ENCODE measurements at places on chromosomes 3 and 15.

DNA sequence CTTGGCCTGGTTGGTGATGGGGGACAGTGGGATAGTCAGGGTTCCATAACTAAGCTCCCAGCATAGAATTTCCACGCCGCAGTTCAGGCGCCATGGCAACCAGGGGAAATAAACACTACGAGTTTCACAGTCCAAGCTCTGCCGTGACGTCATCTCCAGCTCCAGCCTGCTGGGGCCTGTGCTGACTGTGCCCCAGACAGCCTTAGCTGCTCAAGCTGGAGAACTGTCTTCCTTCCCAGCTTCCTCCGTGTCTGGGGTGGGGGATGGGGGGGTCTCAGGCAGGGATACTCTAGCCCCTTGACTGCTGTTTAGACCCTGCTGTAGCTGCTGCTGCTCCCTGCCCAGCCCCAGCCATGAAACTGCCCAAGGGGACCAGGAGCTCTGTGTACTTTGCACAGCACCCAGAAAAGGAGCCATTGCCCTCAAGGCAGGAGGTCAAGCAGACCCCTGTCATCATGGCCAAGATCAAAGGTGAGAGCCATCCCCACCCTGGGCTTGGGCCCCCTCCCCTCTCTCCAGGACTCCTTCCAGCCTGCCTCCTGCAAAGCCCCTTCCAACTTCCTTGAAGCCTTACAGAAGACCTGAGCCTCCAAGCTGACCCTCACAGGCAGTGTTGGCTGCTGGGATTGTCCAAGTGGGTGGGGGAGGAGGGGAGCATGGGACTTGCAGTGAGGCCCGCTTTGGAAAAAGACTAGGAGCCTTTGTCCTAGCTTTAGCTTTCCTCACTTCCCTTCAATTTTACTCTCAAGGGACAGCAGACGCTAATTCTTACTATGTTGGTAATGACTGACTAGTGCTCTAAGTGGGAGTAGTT is 11.4 kb upstream of the CSPG4 start:
- ATAC-seq, result peak; percentile 81

- ATAC-seq, result peak; percentile 3
Measured at GRCh38 chr15:74889390-74889882, 406 bp upstream of the MPI start.

GRCh38 chr3:17125738-17126442 is 241.1 kb downstream of the PLCL2 start:
- no peak for ATAC-seq

DNA sequence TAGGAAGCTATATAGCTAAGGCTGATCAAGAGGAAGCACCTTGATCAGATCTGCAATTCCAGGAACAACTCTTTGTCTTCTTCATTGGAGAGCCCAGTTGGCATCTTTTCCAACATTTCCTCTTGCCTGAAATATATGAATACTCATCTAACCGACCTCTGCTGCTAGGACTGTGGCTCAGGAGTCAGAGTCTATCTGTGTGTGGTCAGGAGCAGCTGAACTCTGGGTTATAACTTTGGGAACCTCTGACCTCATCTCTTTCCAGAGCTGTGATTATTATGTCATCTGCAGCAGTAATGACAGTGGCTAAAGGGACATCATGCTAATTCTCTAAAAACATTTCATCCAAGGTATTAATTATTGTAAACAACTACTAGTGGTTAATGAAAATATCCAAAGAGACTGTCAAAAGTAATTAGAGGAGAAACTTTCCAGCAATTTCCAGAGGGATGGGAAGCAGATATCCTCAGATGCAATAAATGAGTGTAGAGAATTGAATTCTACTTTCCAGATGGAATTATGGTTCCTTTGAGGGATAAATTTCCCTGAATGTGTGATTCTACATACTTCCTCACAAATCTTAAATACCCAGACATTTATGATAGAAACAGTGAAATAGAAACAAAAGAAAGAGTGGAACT is 11.5 kb upstream of the SPINK8 start:
- ATAC-seq, result no peak

- no peak for ATAC-seq
Measured at GRCh38 chr15:75811626-75812025, 31.6 kb upstream of the UBE2Q2 start.

DNA sequence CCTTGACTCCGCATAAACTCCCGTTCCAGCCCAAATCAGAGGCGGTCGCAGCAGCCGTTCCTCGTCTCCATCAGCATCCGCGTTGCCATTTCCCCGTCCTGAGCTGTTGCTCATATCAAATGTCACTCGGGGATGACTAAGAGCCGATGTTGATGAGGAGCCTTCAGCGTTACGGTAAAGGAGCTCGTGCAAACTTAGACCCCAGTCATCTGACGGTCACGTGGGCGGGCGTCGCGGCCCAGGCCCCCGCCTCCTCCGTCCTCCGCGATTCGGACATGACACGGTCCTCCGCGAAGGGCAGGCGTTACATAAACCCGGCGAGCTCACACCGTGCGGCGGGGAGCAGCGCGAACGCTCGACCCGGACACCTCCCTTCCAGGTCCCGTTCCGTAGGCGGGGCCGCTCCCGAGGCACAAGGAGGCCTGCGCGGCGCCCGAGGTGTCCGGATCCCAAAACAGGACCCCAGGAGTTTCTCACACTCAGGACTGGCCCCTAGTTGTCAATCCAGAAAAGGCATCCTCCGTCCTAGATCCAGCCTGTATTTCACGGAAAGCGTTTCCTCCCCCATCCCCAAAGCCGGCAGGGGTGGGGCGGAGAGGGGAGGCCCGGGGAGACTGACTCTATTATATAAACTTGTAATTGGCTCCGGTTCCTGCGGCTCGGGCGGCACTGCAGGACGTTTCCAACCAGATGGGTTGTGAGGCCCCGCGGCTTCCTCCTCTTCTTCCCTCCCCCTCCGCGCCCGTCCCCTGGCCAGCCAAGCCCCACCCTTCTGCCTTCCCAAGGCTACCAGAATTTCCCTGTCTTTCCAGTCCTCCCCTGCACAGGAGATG is 100.0 kb upstream of the IGF1R start:
- ATAC-seq, result peak; percentile 76

GRCh38 chr15:101277943-101278564 is 769 bp upstream of the SELENOS start:
- no peak for ATAC-seq

- ATAC-seq, result no peak
Measured at GRCh38 chr3:37229740-37230139, 55.4 kb upstream of the LRRFIP2 start.

DNA sequence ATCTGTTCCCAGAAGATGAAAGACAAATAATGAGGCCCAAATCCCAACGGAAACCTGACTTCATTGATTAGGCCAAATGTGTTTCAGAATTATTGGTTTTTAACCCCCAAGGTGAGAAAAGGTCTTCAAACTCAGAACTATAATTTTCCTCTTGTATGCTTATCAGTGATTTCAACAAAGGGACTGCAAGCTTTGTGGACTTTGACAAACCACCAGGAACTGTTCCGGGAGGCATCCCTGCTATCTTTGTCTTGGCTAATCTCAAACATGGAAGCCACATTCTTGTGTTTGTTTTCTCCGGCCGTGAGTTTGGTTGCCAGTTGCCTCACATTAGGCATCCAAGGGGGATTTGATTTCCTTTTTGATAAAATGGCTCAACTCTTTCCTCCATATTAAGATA is 19.5 kb downstream of the ARHGEF3 start:
- no peak for ATAC-seq

DNA sequence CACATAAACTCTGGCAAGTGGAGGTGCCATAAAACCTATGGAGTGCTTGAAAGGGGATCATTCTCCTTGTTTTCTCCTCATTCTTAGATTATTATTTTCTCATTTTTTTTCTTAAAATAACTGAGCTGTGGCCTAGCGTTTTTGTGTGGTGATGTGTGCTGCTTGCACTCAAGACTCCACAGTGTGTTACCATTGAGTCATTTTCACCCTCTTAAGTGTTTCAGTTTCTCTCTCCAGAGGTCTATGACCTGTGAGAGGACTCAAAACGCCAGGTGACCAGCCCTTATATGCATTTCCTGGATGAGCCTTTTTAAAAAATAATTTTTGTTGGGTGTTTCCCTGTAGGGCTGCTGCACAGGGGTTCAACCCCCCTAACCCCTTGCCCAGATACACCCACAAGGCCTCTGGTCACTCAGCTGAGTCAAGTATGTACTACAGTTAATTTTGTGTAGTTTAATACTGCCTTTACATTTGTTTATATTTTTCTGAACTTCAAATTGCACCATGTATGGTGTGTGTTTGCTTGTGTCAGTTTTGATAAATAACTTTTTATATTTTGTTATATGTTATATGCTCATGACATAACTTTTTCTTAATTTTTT is 15.4 kb upstream of the BTLA start:
- no peak for ATAC-seq

GRCh38 chr3:60979461-60980341 is 271.6 kb downstream of the FHIT start:
- ATAC-seq, result no peak

DNA sequence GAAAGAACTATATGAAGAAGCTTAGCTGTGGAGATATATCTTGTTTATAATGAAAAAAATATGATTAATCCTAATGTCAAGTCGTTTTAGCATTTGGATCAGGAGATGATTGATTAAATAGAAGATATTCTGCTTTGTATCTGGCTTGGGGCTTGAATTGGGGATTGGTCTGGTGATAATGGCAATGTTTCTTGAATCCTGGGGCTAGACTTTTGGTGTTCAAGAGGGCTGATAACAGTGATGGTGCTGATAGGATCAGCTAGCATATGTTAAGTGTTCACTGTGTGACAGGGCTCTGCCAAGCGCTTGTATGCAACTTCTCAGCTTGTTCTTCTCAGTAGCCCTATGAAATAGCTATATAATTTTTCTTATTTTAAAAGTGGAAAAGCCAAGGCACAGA is 20.2 kb downstream of the CNOT10 start:
- ATAC-seq, result no peak

GRCh38 chr15:94526071-94526689 is 294.8 kb downstream of the MCTP2 start:
- ATAC-seq, result no peak

DNA sequence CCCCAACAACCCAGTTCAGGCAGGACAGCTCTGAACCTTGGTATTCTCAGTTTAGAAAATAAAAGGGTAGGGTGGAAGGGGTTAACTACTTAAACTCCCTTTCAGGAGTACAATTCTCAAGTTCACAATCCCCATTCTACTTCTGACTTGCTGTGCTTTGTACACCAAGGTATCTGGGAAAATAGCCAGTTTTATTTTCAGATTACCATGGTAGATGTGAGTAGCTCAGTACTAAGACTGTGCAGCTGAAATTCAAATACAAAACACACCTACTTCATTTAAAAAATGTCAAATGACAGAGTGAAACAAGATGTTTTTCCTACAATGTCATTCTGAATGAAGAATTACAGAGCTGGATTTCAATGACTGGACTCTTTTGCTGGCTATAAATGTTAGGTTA is 27.4 kb downstream of the SLC7A14 start:
- ATAC-seq, result no peak

DNA sequence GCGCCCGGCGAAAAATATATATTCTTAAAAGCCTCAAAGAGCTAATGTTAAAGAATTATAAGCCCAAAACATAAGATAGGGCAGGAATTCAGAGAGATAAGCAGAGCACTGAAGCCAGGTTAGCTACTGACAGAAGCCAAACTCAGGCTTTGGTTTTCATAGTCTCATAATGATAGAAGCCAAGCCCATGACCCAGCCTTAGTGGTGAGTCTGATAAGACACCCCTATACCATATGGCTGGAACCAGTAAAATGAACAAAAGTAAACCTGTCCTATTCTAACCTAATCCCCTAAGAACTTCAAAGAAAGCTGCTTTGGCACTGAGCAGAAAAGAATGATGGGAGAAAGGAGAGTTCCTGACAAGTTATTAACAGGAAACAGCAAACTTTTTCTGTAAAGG is 25.9 kb downstream of the MYO9A start:
- ATAC-seq, result no peak

DNA sequence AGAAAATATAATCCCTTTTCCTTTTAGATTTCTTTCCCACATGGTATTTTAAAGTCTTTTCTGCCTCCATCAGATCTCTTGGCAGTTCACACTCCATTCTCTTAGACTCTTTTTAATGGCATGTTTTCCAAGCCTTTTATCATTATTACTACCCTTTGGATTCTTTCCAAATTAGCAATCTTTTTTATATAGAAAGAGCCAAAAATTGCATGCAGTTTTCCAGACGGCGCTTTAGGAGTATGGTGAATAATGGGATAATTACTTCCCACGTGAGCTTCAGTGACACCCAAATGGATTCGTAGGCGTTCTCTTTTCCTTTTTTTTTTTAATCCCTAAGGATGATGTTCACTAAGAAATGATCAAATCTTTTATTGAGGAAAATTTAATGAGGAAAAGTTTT is 354.8 kb upstream of the DNAJC19 start:
- ATAC-seq, result no peak

- no peak for ATAC-seq
Measured at GRCh38 chr3:196314597-196314996, 3.4 kb downstream of the DYNLT2B start.

GRCh38 chr3:40009991-40010390 is 200.6 kb downstream of the MYRIP start:
- no peak for ATAC-seq

DNA sequence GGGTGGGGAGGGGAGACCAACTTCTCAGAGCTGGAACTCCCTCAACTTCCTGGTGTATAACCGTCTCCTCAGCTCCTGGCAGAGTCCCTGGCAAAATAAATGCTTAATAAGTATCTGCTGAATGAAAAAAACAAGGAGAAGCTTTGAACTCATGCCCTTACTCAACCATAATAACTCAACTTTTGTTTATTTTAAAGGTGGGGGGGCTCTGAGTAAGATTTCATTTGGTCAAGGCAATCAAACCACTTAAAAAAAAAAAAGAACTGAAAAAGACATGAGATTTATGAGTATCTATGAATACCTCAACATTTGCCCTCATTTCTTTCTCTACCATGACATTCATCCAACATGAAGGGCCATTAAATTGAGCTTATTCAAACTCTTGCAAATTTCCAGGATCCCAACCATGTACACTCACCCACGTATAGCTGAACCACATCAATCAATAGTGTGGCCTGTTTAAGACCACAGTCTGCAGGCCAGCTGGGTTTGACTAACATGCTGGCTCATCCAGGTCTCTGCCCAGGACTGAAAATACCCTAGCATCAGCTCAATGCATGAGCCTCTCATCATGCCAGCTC is 157.9 kb downstream of the FOXP1 start:
- ATAC-seq, result peak; percentile 21

GRCh38 chr3:193982258-193982659 is 153.7 kb upstream of the HES1 start:
- peak; percentile 87 for ATAC-seq

DNA sequence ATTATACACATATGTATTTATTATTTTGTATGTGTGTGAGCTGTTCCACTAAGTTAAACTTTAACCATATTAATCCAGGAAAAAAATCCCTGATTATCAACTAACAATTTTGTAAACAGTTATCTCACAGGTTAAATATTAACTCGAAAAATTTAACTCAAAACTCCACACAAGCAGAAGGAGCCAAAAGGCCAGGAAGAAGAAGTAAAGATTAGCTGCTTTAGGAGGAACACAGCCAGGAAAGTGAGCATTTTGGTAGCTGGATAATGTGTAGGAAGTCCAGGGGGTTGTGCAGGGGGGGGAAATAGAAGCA is 425.0 kb downstream of the TIGIT start:
- no peak for ATAC-seq

DNA sequence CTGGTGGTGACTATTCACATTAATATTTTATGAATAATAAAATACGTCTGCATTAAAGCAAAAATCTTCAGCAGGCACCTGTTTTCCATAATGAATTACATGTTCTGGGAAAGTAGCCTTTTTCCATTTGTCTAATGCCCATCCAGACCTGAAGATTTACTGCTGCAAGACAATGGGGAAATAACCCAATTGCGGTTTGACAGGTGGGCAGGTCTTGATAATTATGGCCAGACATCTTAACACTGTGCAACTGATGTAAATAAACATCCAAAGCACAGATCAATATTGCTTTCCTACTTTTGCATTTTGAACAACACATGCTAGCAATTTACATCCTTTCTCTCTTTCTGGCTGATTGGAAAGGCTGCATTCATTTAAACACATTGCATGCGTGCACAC is 173.9 kb downstream of the MEIS2 start:
- no peak for ATAC-seq
